ENCODE measurements at places on chromosomes 11 and 22.

GRCh38 chr11:80165744-80166143, 724.9 kb upstream of the TENM4 start:
- no peak for DNase-seq

- no peak for DNase-seq
Measured at GRCh38 chr11:77062924-77063323, 3.8 kb upstream of the CAPN5 start.

GRCh38 chr11:8913961-8914660, 3.1 kb downstream of the AKIP1 start:
- peak; percentile 57 for DNase-seq

- DNase-seq = no peak
Measured at GRCh38 chr11:131840545-131840944, 470.1 kb downstream of the NTM start.

GRCh38 chr22:20779818-20780158, 5.9 kb downstream of the SERPIND1 start:
- DNase-seq = no peak

GRCh38 chr11:16981651-16982194, 32.5 kb downstream of the PLEKHA7 start:
- no peak for DNase-seq

GRCh38 chr11:72237112-72237931, 6.7 kb downstream of the PHOX2A start:
- DNase-seq = no peak

- no peak for DNase-seq
Measured at GRCh38 chr11:32116668-32117067, 25.8 kb downstream of the RCN1 start.

- DNase-seq = no peak
Measured at GRCh38 chr11:64244107-64244506, 2.6 kb downstream of the PPP1R14B start.

DNA sequence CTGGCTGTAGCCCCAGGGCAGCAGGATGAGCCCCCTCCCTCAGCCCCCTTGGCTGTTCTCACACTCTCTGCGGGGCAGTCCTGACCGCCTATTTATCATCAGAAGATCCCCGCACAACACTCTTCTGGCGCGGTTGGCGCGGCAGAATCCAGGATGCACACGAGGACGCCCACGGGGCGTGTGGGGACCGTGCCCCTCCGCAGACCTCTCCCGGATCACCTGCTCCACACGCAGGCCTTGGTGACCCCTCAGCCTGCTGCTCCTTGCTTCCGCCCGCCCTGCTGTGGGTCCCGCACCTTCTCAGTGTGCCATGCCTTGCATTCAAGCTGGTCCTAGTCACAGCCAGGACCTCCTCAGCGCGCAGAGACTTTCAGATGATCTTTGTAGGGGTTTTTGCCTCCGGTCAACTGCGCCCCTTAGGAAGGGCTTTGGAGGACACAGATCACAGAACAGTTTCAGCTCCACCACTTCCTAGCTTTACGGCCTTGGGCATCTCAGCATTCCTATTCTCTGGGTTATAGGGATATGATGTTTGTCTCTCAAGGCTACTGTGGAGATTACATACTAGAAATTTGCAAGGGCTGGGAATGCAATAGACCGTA, 841 bp upstream of the TUB start:
- no peak for DNase-seq

DNA sequence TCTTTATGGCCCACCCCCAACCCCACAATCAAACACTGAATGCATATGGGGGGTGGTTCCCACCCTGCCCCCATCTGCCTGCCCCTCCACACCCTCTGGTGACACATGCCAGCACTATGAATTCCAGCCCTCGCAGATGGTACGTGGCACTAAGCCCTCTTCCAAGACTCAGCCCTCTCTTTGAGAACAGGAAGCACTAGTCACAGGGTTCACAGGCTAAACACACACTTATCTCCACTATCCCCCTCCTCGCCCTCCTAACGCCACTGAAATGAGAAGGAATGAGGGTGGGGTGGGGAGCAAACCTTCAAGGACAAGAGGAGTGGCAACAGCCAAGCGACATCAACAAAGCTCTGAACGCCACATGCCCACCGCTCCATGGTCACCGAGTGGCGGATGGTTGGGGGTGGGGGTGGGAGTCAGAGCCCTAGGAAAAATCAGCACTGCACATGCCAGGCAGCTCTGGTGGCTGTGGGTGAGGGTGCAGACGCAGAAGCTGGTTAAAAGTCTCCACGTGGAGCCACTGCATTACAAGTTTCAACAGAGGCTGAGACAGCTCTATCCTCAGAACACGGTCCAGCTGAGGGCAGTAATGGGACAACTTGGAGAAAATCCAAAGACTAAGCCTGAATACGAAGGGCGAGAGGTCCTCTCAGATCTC, 33.6 kb downstream of the TMEM184B start:
- DNase-seq = no peak

DNA sequence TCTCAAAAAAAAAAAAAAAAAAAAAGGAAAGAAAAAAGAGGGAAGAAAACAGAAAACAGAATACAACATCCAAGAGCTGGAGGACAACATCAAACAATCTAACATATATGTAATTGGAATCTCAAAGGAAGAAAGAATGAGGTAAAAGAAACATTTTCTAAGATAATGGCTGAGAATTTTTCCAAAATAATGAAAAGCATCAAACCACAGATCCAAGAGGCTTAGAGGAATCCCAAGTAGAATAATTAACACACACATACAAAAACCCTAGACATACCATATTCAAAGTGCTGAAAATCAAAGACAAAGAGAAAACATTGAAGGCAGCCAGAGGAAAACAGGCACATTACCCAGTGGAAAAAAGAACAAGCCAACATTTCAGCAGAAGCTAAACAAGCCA, 4.9 kb downstream of the SULT4A1 start:
- no peak for DNase-seq

DNA sequence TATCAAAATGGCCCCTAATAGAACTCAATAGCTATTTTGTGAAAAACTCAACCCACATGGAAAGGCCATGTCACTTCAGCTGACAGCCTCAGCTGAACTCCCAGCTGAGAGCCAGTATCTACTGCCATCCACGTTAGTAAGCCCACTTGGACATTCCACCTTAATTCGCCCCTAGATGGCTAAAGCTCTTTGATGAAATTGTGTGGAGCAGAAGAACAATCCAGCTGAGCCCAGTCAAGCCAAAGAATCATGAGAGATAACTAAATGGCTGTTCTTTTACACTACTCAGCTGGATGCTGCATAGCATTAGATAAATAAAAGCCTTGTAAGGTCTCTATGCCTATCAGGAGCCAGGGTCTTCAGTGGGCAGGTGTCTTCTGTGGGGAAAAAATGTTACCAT, 396.8 kb downstream of the AASDHPPT start:
- no peak for DNase-seq

DNA sequence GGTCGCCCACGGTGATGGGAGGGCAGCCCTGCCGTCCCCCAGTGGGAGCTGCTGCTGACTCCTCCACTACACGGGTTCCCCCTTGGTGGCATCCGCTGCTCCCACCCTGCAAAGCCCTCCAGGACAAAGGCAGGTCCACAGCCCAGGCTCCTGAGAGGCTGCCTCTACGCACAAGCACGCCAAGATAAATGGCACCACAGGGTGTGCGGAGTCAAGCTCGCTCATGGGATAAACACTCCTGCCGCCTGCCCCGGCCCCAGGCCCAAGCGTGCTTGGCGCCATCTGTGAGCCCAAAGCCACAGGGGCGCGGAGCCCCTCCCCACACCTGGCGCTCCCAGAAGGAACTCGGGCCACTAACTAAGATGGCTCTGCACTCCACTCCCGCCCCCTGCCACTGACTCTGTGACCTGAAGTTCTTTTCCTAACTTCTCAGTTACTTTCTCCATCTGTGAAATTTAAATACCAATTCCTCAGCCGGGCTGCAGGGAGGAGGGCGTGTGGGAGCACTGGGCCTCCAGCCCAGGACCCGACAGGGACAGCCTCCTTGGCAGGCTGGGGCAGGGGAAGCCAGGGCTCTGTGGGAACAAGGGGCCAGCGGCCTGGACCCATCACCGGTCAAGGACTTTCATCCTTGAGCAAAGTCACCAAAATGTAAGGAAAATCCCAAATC, 14.9 kb downstream of the EHD1 start:
- DNase-seq = no peak

DNA sequence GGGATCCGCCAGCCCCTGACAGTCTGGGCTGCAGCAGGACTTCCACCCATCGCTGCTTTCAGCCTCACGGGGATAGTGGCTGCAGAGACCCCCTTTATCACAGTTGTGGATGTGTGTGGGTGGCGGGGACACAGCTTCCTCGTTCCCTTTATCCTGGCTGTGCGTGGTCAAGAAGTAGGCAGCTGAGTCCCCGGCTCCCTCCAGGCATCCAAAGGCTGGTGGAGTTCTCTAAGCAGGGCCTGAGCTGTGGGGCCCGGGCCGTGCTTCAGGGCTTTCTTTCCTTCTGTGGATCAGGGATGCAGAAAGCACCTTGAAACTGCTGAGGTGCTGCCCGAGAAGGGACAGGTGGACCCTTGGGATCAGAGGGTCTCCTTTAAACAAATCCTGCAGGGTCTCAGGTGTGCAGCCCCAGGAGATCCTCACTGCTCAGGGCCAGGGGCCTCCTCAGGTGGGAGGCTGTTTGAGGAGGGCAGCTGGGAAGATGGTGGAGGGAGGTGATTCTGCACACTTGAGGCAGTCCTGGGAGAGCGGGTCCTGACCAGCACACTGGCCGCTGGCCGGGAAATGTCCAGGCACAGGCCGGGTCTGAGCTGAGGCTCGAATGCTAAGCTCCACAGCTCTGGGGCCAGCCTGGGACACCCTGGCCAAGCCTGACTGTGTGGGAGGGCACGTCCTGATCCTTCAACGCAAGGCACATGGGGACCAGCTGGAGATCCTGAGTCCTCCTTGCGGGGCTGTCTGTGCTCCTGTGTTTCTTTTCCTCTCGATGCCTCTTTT, 1024.3 kb downstream of the BRD1 start:
- DNase-seq = no peak

DNA sequence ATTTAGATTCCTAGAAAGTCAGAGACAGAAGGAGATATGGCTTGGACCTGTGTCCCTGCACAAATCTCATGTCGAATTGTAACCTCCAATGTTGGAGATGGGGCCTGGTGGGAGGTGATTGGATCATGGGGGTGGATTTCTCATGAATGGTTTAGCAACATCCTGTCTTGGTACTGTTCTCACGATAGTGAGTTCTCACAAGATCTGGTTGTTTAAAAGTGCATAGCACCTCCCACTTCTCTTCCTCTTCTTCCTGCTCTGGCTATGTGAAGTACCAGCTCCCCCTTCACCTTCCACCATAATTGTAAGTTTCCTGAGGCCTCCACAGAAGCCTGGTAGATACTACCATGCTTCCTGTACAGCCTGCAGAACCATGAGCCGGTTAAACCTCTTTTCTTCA, 27.6 kb upstream of the PAMR1 start:
- no peak for DNase-seq

- peak; percentile 30 for DNase-seq
Measured at GRCh38 chr11:85826116-85826855, 15.3 kb upstream of the SYTL2 start.

DNA sequence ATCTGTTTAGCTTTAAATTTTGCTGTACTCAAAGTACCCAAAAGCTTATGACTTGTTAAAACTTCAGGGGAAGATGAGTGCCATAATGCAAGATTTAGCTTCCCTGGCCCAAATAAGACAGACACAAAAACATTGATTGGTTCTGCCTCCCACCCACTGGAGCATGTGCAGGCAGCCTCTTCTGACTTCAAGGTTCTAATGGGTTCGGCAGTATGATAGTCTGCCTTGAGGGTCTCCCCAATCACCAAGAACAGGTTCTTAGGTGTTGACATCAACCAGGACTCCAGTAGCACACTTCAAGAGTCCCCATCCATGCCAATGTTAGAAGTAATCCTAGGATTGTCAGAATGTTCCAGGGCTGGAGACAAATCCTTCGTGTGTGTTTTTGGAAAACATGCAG, 12.5 kb downstream of the EIF4G2 start:
- DNase-seq = no peak

- DNase-seq = no peak
Measured at GRCh38 chr11:59545179-59546020, 34.1 kb downstream of the OR4D9 start.

DNA sequence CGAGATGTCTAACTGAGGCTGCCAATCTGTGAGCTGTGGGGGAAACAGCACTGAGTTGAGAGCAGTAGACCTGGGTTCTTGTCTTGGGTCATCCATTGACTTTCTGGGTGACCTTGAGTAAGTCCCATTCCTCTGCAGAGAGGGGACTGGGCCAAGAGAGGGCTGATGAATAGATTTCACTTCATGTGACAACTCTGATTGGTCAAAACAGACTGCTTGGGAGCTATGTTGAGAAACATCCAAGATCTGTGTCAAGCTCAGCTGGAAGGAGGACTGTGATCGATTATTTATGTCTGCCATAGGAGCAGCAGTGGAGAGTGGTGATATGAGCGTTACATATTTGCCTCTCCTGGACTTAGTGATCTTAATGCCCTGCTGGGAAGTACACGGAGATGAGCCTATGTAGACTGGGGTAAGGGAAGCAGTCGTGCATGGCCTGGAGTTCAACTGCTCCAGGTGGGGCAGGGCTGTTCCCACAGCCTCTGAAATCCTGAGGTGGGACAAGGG, 47.7 kb downstream of the OTOG start:
- no peak for DNase-seq

GRCh38 chr11:342328-342727, 21.7 kb upstream of the IFITM3 start:
- DNase-seq = no peak

- no peak for DNase-seq
Measured at GRCh38 chr11:108939135-108939534, 274.3 kb downstream of the DDX10 start.

GRCh38 chr22:19085233-19085718, 36.9 kb downstream of the DGCR2 start:
- no peak for DNase-seq

DNA sequence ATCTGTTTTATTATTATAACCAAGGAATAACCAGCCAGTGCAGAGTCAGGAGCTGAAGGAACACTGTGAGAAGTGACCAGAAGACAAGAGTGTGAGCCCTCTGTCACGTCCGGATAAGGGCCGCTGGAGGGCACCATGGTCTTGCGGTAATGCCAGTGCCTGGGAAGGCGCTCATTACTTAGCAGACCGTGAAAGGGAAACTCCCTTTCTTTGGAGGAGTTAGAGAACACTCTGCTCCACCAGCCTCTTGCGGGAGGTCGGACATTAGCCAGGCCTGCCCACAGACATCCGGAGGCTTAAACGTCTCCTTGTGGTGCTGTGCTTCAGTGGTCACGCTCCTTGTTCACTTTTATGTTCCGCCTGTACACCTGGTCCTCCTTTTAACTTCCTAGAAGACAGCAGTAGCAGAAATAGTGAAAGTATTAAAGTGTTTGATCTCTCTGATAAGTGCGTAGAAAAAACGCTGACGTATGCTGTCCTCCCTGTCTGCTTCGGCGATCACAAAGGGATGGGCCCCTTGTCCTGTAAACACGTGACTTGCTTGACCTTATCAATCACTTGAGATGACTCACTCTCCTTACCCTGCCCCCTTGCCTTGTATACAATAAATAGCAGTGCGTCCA, 120.6 kb upstream of the LMO1 start:
- DNase-seq = no peak

Data from CD8-positive, alpha-beta memory T cell (primary cell).